ENCODE measurements at places on chromosomes 11 and 22.

GRCh38 chr22:37410174-37411055 is 16.9 kb downstream of the ELFN2 start:
- no peak for DNase-seq

DNA sequence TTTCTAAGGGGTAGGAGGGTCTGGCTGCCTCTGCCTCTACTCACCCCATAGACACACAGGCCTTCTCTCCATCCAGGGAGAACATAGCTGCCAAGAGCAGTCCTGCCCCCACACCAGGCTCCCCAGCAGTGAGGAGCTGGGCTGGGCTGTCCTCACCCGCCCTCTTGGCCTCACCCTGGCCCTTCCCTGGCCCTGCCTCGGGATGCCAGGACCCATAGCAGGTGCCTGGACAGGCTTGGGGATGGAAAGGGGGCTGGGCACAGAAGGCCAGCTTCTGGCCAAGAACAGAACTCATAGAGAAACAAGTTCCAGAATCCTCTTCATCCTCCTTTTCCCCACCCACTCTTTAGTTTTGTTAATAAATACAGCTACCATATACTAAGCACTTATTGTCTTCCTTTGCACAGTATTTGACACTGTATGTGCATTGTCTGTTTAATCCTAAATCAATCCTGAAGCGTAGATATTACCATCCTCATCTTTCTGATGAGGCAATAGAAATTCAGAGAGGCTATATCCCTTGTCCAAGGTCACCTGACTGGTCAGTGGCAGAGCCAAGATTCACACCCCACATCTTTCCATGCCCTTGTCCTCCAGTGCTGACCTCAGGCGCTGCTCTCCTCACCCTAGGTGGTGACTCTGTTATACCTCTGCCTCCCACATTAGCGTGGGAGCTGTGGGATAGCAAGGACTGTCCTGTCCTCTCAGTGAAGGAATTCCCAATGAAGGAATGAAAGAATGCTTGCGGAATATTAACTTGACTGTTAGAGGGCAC is 22.0 kb upstream of the MYOD1 start:
- no peak for DNase-seq

DNA sequence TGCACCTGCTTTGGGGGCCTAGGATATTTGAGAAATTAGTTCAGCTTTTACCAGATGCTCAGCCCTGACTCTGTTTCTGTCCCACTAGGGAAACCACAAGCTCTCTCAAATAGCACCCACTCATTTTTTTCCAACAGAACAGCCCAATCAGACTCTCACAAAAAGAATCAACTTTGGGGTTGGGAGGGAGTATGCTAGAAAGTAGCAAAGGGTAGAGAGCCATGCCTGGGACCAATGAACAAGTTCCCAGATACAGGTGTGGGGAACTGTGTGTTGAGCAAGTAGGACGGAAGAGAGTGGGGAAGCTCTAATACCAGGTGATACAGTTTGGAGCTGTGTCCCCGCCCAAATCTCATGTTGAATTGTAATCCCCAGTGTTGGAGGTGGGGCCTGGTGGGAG is 41.1 kb downstream of the TRIM66 start:
- no peak for DNase-seq

- no peak for DNase-seq
Observed at GRCh38 chr11:31089117-31089516, 280.4 kb downstream of the DCDC1 start.

GRCh38 chr11:66568124-66568916 is at the start of gene CTSF:
Gene CTSF (minus strand): TSS chr11:66568606. CDS start chr11:66568486, 120 bp downstream.
- peak; percentile 43 for DNase-seq

GRCh38 chr22:21635771-21636510 is 3.4 kb downstream of the CCDC116 start:
- no peak for DNase-seq

- DNase-seq = no peak
Observed at GRCh38 chr11:18011633-18012032, 1.2 kb downstream of the SERGEF start.

DNA sequence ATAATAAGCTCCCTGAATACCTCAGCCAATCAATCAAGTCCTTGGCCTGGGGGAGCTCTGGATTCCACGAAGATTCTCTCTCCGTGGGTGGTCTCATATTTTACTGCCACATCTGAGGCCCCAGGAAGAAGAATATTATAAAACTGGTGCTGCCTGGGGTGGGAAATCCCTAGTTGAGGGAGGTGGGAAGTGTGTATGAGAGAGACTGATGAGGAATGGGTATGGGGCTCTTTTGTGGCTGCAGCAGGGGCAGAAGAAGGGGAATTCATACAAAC is 71.5 kb downstream of the SYN3 start:
- no peak for DNase-seq

GRCh38 chr11:269146-269890 is 8.9 kb upstream of the NLRP6 start:
- DNase-seq = no peak

GRCh38 chr22:37218771-37219411 is 6.6 kb upstream of the SSTR3 start:
- no peak for DNase-seq

GRCh38 chr11:88697139-88697538 is 359.6 kb upstream of the CTSC start:
- DNase-seq = no peak

GRCh38 chr11:45960387-45961095 is 38.1 kb downstream of the LARGE2 start:
- DNase-seq = no peak

GRCh38 chr11:102157219-102157618 is 47.0 kb downstream of the YAP1 start:
- DNase-seq = no peak

DNA sequence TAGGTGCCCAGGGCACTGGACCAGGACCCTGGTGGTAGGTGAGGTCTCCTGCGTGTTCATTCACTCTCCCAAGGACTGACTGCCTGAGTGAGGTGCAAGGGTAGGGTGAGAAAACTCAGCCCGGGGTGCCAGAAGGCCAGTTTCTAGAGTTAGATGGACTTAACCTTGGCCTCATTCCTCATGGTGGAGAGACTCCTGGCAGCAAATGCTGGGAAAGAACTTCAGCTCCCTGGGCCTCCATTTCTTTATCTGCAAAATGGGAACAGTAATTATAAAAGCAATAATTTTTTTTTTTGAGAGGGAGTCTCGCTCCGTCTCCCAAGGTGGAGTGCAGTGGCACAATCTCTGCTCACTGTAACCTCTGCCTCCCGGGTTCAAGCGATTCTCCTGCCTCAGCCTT is 47.7 kb downstream of the TRIOBP start:
- DNase-seq = no peak

- no peak for DNase-seq
Observed at GRCh38 chr11:79471071-79471844, 30.4 kb upstream of the TENM4 start.

DNA sequence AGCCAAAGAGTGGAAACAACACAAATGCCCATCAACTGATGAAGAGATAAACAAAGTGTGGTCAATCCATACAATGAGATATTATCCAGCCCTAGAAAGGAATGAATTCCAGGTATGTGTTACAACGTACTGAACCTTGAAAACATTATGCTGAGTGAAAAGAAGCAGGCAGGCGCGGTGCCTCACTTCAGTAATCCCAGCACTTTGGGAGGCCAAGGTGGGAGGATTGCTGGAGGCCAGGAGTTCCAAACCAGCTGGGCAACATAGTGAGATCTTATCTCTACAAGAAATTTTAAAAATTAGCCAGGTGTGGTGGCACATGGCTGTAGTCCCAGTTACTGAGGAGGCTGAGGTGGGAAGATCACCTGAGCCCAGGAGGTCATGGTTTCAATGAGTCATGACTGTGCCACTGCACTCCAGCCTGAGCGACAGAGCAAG is 24.6 kb upstream of the TESMIN start:
- no peak for DNase-seq

DNA sequence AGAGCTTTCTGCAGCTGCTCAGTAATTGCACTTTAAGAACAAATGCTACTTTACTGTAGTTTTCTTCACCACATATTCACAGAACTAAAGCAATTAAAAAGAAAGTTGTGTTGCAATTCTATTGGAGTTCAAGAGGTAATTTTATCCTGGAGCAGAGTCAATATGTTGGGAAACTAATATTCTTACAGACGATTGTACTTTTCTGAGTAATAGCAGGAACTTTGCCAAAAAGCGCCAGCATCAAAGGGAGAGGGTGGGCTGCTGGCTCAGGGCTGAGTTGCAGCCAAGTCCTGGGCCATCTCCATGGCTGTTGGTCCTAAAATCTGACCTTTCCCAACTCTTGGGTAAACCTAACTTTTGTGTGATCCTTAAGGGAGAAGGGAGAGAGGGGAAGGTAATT is 73.6 kb upstream of the MYO18B start:
- DNase-seq = no peak

- no peak for DNase-seq
Observed at GRCh38 chr11:120696597-120697218, 185.2 kb downstream of the GRIK4 start.

DNA sequence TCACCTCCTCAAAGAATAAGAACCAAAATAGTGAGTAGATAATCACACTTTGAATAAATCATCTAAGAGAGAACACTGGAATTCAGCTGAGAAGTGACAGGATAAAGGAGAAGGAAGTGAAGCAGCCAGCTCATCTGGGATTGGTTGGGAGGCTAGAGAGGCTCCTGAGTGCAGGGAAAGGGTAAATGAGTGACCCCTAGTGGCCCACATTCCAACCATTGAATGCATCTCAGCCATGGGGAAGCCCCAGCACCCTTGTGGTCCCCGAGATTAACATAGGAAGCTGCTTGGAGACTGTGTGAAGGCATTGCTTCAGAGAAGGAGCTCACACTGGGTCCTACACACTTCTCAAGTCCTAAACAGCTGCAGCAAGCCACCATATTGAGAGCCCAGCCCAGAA is 82.3 kb downstream of the JRKL start:
- DNase-seq = no peak

DNA sequence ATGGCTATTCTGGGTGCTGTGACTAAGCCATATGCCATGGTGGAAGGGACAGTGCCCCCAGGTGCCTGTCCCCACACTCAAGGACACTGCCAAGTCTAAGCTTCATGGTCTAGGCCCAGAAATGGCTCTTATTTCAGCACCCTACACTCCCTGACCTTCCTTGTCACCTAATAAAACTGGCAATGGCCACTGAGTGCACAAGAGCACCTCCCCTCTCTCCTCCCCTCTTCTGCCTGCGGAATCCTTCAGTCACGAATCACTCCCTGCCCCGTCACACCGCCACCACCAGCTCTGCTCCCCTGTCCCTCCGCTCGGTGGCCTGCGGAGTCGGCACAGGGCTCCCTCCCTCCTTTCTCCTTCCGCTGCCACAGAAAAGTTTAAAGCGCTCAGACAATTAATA is 19.0 kb upstream of the LMO1 start:
- DNase-seq = no peak

DNA sequence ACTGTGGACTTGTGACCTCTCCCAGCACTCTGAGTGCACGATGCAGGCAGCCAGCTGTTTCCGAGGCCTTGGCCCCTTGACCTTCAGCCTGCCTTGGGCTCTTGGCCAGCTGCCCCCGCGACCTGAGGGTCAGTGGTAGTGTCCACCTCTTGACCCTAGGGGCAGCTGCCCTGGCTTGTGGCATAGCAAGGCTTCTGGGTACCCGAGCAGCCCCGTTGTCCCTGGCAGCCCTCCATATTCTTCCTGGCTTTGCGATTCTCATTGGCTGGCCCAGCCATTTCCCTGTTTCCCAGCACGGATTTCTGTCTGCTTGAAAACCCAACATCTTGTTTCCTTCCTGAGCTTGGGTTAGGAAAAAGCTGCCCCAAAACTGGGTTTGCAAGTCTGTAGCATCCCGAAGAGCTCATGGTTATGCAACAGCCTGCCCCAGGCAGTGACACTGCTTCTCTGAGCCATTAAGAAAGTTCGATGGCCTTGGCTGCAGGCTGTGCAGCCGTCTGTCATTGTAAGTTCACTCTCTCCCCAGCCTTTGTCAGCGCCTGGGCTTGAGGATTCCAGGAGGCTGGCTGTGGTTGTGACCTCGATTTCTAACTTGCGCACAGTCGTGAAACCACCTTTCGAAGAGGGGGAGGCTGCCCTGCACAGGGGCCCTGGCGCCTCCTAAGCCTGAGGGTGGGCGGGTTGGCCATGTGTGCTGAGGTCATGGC is 48.8 kb downstream of the FBLN1 start:
- no peak for DNase-seq

DNA sequence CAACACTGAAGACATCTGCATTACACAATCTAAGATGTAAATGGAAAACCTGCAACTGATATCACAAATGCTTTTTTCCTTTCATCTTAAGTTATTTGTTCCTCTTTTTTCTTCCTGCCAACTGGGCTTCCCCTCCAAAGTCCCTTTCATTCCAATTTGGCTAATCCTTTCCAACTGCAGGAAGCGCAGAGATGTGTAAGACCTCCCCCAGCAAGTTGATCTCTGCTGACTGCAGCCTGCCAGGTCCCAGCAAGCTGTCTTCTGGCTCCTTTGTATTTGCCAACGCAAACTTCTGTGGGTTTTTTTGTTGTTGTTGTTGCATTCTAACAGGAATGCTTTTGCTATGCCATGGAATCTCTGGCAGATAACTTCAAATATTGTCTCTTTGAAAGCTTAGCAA is 38.5 kb upstream of the LRRC4C start:
- DNase-seq = no peak

DNA sequence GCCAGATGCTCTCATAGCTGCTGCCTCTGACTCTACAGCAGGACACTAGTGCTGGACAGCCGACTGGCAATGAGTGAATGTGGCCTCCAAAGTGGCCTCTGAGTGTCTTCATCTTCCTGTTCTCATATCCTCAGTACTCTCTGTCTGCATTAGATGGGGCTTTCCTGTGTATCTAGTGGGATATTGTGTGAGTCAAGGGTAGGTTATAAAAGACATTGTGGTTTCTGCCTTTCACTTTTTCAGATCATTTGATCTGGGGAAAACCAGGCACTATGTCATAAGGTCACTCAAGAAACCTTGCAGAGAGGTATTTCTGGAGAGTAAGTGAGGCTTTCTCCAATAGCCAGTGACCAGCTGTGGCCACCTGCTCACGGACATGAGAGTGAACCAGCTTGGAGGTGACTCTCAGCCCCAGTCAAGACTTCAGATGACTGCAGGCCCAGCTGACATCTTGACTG is 333.6 kb upstream of the NCAM1 start:
- no peak for DNase-seq

DNA sequence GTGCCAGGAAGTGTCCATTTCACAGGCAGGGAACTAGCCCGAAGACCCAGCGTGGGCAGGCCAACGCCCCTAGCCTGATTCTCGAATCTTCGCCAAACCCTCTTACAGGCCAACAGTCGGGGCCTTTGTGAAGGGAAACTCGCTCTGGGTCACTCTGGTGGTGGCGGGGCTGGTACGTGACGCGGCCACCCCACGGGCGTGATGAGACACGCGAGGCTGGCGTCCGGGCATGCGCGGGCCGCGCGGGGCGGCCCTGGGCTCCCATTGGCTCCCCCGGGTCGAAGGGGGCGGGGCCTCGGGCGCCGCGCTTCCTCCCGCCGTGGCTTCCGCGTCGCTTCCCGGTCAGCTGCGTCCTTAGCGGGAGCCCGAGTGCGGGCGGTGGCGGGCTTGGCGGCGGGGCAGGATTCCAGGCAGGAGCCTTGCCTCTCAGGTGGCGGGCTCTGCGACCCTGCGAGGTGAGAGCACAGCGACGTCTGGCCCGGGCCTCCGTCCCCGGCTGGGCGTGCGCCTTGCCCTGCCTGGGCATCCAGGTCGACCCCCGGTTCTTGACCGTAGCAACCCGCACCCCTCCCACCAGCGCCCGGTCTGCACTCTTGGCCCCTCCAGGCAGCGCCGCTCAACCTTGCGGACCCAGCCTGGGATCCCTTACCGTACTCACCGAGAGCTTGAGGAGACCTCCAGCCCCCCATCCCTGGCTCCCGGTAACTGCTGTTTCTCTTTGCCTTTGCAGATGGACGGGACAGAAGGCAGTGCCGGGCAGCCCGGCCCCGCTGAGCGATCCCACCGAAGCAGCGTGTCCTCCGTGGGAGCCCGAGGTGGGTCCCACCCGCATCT is at the start of gene FRMD8:
FRMD8 (plus strand) TSS at position 331 of the 834 bp plus-strand sequence; CDS start at position 731, 400 bp downstream.
- peak; percentile 73 for DNase-seq

Measured in stimulated activated CD4-positive, alpha-beta T cell treated with anti-CD3 and anti-CD28 coated beads, Interleukin-1b, Interleukin-23, amount 100 ng/mL, for 1 hour (primary cell).